Naive thymus-derived CD8-positive, alpha-beta T cell (primary cell): ENCODE measurements at places on chromosomes 12 and 14.

DNA sequence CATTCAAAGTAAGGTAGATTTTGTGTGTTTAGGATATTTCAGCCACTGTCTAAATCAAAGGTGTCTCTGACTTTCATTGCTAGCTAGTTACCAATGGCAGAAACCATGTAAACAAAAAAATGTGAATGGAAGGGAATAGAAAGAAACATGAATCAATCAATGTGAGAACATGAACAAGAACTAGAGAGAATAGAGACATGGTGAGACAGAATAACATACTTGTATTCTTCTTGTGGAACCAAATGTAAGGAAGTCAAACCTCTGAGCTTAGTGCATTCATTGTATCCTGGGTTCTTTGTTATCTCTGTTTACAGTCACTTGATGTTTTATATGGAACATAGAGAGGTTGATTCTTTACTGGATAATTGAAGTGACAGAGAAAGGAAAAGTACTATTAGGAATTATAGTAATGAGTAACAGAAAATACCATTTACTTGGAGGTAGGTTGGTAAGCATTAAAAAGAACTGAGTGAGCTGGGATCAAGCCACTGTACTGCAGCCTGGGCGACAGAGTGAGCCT lies 2.6 kb upstream of the WNK1 start:
- DNase-seq: no peak

- no peak for DNase-seq
Measured at GRCh38 chr14:30957813-30958370, 67.6 kb upstream of the AP4S1 start.

DNA sequence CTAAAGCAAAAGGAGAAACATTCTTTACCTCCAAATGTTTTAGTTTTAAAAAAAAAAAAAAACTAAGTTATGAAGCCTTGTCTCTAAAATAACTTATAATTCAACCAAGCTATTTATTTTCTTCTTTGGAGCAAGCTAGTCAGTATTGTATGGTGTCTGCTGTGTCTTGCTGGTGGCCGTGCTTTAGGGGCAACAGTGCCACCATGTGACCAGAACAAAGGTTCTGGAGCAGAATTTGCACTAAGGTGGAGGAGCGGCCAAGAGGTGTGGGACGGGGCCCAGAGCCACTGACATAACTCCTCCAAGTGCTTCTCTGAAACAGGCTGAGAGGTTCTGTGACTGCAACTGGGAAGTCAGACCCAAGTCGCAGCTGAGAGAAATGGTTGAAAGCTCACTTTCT lies 4.5 kb downstream of the FICD start:
- no peak for DNase-seq

- DNase-seq: no peak
Measured at GRCh38 chr12:23560611-23561010, 388.9 kb downstream of the SOX5 start.

GRCh38 chr12:132596016-132596415 lies 14.4 kb downstream of the LRCOL1 start:
- no peak for DNase-seq

- DNase-seq: no peak
Measured at GRCh38 chr12:88625356-88625755, 45.1 kb upstream of the KITLG start.

DNA sequence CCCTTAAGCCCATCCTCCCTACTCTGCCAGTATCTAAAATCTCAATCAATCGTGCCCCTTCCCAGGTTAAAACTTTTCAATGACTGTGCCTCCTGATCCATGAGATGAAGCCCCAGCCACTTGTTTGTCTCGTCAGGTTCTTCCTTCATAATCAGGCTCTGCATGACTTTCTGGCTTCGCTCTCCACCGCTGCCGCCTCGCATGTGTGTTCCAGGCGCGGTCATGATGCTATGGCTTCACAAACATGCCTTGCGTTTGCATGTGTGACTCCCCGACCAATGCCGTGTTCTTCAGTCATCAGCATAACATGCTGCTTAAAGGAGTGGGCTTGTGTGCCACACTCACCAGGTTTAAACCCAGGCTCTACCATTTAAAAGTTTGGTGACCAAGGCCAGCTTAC lies 5.0 kb upstream of the C1RL start:
- DNase-seq: no peak

- DNase-seq: peak; percentile 85
Measured at GRCh38 chr14:105090493-105091053, 25.3 kb upstream of the GPR132 start.

GRCh38 chr12:98990648-98991047 lies 345.6 kb downstream of the APAF1 start:
- no peak for DNase-seq

GRCh38 chr14:34851395-34851794 lies 23.8 kb downstream of the BAZ1A start:
- no peak for DNase-seq

GRCh38 chr12:52683575-52684300 lies 3.5 kb upstream of the KRT1 start:
- no peak for DNase-seq

DNA sequence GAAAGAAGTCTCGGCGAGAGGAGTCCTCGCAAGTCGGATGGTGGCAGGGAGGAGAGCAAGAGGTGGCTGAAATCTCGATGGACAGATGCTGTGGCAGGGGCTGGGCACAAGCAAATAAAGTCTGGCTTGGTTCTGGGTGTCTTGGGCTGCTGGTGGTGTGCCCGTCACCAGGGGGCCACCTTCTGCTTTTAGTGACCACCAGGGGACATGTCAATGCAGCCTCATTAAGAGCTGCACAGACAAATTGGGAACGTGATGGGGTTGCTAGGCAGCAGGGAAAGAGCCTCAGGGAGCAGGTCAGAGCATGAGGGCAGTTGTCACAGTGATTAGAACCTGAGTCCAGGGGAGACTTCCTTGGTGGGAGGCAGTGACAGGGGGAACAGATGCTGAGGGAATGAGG lies 44.0 kb downstream of the LRRC74A start:
- no peak for DNase-seq

DNA sequence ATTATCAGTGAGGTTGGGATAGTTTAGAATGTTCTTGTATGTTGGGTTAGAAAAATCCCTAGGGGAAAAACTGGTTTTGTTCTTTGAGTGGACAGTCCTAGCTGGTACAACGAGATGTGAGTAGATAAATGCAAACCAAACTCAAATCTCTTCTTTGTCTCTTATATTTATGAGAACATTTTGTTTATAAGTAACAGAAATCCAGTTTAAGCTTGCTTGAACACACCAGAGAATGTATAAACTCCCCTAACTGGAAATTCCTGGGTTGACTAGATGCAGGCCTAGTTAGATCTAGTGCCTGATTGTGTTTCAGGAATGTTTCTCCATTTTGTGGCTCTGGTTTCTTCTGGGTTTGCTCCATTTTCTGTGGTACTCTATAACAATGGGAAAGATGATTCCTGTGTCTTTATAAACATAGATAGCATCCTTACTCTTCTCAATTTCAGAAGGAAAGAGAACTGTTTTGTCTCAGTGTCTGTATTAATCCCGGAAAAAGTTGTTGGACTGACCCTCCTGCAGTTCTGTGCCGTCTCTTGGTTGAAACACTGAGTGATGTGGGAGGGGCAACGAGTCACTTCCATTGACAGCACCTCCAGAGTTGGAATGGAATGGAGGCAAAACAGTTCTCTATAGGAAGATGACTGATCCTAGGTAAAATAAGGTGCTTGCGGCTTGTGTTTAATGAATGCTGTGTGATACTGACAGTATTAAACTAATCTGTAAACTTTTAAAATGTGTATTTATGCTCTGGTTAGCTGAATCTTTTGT lies 244.8 kb downstream of the TMTC2 start:
- DNase-seq: no peak

- DNase-seq: no peak
Measured at GRCh38 chr12:49440035-49440434, 72.8 kb downstream of the SPATS2 start.

DNA sequence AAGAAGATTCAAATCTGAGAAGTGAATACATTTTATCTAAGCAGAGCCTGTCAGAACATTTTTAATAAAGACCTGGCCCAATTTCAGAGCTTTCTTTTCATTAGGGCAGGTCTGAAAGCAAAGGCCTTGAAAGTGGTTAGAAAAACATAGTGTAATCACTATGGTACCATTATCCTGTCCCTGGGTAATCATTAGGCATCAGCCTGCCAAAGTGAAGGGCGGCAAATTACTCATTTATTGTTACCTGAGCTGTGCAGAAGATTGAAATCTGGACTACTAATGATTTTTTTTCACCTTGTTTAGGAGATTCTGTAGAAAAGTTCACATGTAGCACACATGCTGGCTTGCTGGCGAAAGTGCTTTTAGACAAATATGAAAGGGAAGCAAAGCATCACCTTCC lies 92.6 kb upstream of the PRKD1 start:
- no peak for DNase-seq

DNA sequence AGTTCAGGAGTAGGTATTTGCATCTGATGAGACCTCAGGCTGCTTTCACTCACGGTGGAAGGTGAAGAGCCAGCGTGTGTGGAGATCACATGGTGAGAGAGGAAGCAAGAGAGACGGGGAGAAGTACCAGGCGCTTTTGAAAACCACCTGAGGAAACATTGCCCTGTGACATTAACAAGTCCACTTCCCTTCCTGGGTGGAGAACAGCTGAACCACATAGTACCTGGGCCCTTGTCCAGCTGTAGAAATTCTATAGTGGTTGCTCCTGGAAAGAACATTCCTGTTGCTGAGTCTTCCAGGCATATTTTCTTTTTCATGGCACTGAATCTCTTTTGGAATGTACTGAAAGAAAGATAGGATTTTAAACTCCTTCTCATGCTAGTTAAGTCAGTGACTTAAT lies 87.3 kb upstream of the RIN3 start:
- no peak for DNase-seq

DNA sequence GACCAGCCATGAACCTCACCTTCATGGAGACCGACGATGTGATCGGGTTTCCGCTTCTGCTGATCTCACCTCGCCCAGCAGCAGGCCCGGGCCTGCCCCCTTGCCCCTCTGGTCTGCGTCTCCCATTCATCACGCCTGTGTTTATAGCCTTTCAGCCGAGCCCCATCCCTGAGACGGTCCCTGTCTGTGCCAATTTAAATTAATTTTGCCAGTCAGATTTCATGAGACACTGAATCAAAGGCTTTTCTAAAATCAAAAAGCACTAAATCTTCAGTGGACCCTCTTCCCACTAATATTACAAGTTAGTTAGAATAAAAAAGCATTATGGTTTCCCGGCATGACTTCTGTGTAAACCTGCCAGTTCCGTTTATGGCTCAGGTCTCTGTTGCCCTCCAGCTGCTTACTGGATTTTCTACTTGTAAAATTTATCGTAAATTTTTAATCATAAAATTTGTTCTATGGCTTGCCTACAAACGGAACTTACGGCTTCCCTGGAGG lies 155.9 kb downstream of the ESRRB start:
- no peak for DNase-seq

GRCh38 chr12:66572845-66573244 lies 106.0 kb downstream of the GRIP1 start:
- no peak for DNase-seq

GRCh38 chr12:114414031-114414865 lies 8.3 kb upstream of the TBX5 start:
- DNase-seq: no peak

- DNase-seq: no peak
Measured at GRCh38 chr12:51390457-51390856, 749 bp downstream of the GALNT6 start.

GRCh38 chr14:76337635-76338545 lies 38.0 kb upstream of the ESRRB start:
- DNase-seq: no peak

- DNase-seq: no peak
Measured at GRCh38 chr14:60488175-60488574, 2.3 kb upstream of the C14orf39 start.

DNA sequence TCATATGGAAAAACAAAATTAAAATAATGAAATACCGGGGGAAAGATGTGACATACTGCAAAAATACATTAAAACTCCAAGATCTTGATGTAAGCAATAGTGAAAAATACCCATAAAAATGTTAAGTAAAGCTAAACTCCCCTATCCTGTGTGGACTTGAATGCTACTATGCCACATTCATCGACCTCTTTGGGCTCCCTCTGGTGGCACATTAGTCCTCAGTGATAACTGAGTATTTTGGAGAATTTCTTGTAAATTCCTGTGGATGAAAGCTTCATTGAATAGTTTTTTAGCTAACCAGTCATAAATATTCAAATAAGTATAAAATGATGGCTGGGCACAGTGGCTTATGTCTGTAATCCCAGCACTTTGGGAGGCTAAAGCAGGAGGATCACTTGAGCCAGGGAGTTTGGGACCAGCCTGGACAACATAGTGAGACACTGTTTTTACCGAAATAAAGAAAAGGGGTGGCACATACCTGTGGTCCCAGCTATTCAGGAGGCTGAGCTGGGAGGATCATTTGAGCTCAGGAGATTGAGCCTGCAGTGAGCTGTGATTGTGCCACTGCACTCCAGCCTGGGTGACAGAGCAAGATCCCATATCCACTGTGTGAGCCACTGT lies 42.4 kb upstream of the SGPP1 start:
- peak; percentile 67 for DNase-seq

DNA sequence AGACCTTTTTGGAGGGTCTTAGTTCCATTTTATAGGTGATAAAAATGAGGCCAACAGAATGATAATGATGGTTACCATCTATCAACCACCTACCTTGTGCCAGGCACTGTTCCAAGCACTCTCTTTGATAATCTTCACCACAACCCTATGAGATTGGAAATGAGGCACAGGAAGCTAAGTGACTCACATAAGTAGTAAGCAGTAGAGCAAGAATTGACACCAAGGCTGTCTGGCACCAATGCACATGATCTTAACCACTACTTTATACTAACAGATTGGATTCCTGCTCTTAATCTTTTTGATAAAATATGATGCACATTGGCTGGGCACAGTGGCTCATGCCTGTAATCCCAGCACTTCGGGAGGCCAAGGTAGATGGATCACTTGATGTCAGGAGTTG lies 91.4 kb downstream of the DRAM1 start:
- no peak for DNase-seq
